ENCODE measurements at places on chromosomes 12 and 14. TPM values are rescaled to one million over a fixed set of nuclear protein-coding genes. Genes with fewer than 3 reads are reported as not detected.
A peak's percentile ranks its signal among the peaks of the same experiment; 100 is the strongest.

GRCh38 chr12:113727651-113728061 is 238.5 kb downstream of the RBM19 start:
- peak; percentile 65 for DNase-seq
- no peaks in the 10 kb centered on the region for H3K4me1 ChIP-seq
- H3K27ac ChIP-seq: no peak overlapping the region

The MMP17 gene
- 52.1 TPM for total RNA-seq

The RFX4 gene
- not detected for total RNA-seq

The MORN3 gene
- total RNA-seq: not detected

GRCh38 chr12:120259418-120260202 is 5.9 kb downstream of the PXN start:
- H3K4me3 ChIP-seq: no peak overlapping the region
- DNase-seq: peak; percentile 71
- no peaks in the 10 kb centered on the region for H3K27me3 ChIP-seq
- peaks cover 69% of the 10 kb centered on the region for H3K4me1 ChIP-seq
- peak overlapping the region; percentile 82 for H3K27ac ChIP-seq

DNA sequence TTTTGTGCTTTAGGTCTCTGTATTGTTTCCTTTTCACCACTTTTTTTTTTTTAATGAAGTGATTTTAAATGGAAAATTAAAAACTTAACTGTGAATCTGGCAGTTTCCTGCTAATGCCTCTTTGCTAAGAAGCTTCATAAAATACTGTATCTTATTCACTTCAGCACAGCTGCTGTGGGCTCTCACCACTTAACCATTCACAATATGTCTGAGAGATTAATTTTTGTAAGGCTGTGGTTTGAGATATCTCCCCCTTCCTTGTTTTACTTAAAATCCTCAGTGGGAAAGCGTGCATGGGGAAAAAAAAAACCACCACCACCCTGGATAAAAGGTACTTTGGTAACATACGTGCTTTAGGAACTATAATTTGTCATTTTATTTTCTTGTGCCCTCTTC is 115.9 kb downstream of the ETV6 start:
- peak; percentile 4 for DNase-seq
- no peaks in the 10 kb centered on the region for H3K27me3 ChIP-seq

- no peaks in the 10 kb centered on the region for H3K36me3 ChIP-seq
- H3K27ac ChIP-seq: no peak overlapping the region
Measured at GRCh38 chr12:68454892-68455291, 122.7 kb upstream of the MDM1 start.

- peak overlapping the region; percentile 99 for H3K4me3 ChIP-seq
- H3K36me3 ChIP-seq: peaks cover 8% of the 10 kb centered on the region
- H3K4me1 ChIP-seq: peaks cover 10% of the 10 kb centered on the region
Measured at GRCh38 chr12:48954841-48955501, 2.3 kb downstream of the ARF3 start.

DNA sequence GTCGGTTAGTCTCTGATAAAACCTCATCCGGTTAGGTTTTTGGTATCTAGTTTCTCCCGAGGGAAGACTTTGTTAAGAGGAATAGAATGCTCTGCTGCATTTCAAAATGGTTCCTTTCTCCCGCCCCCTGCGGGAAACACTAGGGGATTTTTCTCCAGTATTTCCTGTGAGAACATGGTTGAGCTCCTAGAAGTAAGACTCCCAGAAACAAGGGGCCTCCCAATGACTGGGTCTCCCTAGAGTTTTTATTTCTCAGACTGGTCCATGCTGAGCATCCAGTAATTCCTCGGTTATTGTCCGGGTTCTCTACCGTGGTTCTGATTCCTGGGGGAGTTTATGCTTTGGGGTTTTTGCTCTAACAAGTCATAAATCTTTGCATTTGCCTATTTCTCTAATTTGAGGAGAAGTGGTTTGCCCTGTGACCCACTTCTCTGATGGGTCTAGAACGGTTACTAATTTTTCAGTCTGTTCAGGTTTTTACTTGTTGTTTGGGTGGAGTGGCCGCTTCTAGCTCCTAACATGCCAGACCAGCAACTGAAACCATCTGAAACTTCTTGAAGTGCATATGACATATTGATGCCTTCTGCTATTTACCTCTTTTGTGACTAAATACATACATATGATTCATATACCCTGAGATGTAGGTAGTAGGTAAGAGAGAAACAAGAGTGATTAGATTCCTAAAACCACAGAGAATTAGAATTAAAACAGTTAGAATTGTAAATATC is 25.1 kb downstream of the TESPA1 start:
- no peaks in the 10 kb centered on the region for H3K36me3 ChIP-seq
- peaks cover 48% of the 10 kb centered on the region for H3K27me3 ChIP-seq
- H3K4me1 ChIP-seq: no peaks in the 10 kb centered on the region
- DNase-seq: no peak
- no peak overlapping the region for H3K27ac ChIP-seq
- no peak overlapping the region for H3K4me3 ChIP-seq

DNA sequence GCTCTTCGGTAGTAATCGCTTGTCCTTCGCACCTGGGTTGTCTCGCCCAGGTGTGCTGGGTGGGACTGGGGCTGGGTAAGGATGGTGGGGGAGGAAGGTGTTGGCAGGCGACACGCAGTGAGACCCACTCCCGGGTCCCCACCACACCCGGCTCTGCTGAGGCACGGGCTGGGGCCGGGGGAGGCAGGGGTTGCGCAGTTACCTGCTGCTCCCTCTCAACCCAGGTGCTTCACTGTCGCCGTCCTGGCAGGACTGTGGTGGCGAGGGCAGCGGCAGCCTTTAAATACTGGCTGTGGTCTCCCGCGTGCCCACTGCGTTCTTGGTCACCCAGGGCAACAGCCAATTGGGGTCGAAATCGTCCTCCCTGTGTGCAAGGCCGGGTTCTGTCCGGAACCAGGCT is at the start of gene CCER1:
Gene CCER1, minus strand, starts transcription at position 256 of the 400 bp plus-strand sequence. CDS start 434 bp downstream, outside the sequence.
- no peak within 1 kb of the TSS for H3K4me3 ChIP-seq
- no peak within 1 kb of the TSS for H3K27ac ChIP-seq
- no peaks in the 10 kb centered on the region for H3K27me3 ChIP-seq
- H3K4me1 ChIP-seq: peaks cover 3% of the 10 kb centered on the region
- DNase-seq: no peak
- no peaks in the 10 kb centered on the region for H3K36me3 ChIP-seq

DNA sequence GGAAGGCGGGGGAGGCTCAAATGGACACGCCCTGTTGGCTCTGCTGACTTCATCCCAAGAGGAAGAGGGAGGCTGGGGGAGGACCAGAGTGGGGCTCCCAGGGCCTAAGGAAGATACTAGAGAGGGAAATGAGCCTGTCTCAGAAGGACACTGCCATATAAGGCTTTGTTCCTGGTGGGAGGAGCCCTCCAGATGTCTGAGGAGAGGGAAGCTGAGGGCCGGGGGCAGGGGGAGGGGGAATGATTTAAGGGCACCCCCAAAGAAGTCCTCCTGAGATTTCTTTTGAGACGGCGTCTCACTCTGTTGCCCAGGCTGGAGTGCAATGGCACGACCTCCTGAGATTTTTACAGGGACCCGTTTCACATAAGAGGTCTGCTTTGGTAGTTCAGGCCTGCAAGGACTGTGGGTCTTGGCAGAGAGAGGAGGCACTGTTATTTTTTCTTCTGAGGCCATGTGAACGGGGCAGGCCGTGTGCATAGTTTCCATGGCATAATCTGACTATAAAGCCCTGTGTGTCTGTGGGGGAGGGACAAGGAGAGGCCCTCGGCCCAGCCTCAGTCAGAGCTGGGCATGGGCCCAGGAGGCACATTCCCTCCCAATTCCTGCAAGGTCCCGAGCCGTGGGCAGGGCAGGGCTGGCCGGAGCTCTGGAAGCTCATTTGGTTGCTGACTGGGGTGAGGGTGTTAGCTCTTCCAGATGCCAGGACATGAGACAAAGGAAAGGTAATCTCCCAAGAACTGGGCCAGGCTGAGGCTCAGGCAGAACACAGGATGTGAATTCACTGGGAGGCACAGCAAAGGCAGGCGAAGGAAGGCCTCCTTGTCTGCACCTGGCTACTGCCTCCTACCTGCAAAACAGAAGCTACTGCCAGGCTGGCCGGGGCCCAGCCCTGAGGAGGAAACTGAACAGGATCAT is 22.2 kb upstream of the PLEKHG3 start:
- peak overlapping the region; percentile 91 for H3K27ac ChIP-seq
- H3K4me3 ChIP-seq: peak overlapping the region; percentile 24
- no peaks in the 10 kb centered on the region for H3K27me3 ChIP-seq
- H3K36me3 ChIP-seq: no peaks in the 10 kb centered on the region
- peak; percentile 93 for DNase-seq

Data from GM23248 (cell line).